ENCODE measurements at places on chromosomes 6 and 20. TPM values are rescaled to one million over a fixed set of nuclear protein-coding genes. Genes with fewer than 3 reads are reported as not detected.

The PEX6 gene
- total RNA-seq: 32.4 TPM

The PTK6 gene
- not detected for total RNA-seq

The EIF2S2 gene
- 35.5 TPM for total RNA-seq

The SLC22A2 gene
- not detected for total RNA-seq

The BMP7 gene
- total RNA-seq: 3.7 TPM

The C6orf58 gene
- total RNA-seq: not detected
